ENCODE measurements at places on chromosomes 16 and 17.

DNA sequence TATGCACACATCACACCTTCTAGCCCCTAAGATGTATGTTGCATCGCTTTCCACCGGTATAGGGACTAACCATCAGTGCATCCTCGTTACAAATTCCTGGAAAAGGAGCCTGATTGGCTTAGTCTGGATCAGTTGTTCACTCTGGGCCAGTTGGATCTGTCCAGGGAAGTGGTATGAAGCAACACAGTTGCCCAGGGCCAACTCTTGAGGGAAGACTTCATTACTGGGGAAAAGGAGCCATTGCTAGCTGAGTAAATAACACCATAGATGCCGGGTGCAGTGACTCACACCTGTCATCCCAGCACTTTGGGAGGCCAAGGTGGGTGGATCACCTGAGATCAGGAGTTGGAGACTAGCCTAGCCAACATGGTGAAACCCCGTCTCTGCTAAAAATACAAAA, 275.2 kb upstream of the RBFOX1 start:
- no peak for DNase-seq

GRCh38 chr17:9266031-9266680, 244.8 kb downstream of the NTN1 start:
- DNase-seq: no peak

DNA sequence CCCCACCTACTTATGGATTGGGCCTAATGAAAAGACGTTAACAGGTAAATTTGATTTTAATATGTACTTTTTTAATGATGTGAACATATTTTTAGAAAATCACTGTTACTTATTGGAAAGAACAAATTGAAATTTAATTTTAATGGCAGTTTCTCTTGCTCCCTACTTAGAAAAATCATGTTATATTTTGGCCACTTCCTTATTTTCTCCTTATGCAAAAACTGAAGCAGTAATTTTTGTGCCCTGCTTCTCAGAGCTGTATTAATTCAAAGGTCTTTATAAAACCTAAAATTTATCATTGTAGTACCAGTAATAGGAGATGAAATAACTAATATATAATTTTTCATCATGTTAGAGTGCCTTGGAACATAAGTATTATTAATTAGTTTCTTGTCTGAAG, 2.8 kb downstream of the ZPBP2 start:
- no peak for DNase-seq

DNA sequence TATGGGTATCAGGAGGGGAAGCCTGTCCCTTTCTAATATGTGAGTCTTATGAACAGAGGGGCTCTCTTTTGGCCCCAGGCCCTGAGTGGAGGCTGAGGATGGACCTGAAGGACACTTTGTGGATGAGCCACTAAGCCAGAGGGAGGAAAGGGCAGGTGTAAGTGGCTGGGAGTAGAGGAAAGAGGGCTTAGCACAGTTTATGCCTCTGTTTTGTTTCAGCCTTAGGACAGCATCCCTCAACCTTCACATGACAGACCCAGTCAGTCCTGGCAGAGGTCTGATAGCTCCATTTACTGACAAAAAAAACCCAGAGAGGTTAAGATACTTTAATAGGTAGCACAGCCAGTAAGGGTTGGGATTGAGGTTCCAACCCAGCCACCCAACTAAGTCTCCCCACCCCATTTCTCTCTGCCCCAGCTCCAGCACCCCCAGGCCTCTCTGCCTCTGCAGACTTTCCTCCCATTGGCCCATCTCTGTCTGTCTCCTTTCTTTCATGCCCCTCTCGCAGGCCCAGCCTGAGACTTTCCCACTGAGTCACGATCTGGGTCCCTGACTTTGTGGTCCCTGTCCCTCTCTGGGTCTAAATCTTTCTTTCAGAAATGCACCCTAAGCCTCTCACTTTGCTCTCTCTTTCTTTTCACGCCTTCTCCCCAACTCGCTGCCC, 4.7 kb upstream of the TBX21 start:
- no peak for DNase-seq

DNA sequence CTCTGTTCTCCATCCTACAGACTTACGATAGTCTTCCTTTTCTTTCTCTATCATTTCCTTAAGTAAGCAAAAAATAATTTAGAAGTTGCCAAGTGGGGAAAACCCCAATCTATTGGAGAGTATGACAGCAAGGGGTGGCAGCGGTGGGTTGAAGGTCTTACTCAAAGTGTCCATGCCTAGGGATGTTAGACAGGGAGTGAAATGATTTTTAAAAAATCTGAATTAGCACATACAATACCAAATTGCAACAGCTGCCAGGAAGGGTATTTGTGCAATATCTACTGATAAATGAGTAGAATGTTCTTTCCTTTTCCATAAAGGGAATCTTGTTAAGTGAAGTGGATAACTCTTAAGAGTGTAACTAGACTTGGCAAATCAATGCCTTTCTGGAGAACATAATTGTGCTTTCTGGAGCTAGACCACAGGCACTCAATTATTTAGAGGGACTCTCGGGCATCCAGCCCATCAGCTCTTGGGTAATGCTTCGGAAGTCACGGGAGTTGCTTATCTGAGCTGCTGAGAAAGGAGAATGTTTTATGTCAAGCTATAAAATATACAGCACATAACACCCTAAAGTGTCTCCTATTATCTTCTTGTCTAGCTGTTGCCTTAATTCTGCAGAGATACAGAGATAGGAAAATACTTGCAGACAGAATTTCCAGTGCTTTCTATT, 151.5 kb downstream of the KCNJ2 start:
- no peak for DNase-seq

- DNase-seq: no peak
Measured at GRCh38 chr16:80277182-80277581, 263.6 kb upstream of the DYNLRB2 start.

DNA sequence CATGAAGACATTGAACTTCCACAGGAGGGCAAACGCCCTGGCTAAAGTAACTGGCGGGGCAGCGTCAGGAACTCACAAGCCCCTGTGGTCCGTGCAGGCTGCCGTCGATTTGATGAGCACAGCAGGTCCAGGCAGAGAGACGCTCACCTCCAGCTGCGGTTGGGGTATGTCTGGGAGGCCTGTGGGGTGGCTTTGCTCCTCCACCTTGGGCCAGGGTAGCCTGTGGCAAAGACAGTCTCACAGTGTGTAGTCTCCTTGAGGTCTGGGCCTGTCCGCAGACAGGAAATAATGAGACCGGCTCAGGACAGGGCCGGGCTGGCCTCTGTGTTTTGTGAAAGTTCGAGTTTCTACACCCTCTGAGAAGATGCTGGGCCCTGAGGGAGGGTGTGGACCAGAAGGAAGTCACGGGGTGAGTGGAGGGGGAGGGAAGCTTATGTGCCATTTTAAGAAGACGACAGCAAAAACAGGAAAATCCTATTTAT, 103.3 kb downstream of the METRNL start:
- DNase-seq: no peak

- DNase-seq: no peak
Measured at GRCh38 chr17:31286587-31286986, 10.5 kb downstream of the OMG start.

DNA sequence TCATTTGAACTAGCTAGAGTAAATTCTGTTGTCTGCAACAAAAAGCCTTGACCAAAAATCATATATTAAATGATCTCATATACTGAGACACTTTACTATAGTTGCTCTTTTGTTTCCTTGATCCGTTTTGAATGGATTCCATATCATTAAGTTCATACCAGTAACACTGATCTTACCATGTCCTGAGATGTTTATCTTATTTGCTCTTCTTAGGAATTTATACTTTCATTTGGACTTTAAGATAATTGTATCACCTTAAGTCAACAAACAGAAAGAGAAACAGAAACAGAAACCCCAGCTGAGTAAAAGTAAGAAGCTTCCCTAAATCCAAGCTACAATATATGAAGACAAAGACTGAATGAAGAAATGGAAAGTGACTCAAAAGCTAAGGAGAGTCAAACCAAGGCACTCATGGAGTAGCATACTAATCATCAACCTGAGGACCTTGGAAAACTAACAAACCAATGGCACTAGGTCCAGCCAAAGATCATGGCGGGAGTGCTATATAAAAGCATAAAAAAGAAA, 106.5 kb upstream of the COX10 start:
- no peak for DNase-seq

DNA sequence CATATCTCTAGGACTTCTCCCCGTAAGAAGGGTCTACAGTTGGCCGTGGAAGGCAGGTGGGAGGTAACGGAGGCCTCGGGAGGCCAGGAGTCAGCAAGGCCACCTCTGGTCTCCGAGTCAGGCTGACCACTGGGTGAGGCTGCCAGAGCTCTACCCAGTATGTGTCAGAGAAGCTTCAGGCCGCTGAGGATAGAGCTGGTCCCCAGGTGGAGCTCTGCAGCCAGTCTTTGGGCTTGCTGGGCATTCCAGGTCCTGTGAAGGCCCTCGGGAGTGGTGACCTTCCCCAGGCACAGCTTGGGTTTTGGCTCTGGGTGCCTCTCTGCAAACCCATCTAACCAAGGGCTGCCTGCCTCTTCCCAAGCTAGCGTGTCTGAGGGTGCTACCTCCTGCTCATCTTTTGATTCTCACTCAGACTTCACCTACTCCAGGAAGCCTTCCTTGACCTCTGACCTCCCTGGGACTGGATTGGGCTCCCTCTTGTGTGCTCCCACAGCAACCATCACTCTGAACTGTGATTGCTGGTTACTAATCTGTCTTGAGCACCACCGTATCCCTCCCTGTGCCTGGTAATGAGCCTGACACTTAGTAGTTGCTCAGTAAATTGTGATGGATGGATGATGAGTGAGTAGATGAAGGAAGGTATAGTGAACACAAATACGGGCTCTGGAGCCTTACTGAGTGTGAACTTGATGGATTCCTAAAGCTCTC, 22.3 kb downstream of the RHBDL3 start:
- no peak for DNase-seq

DNA sequence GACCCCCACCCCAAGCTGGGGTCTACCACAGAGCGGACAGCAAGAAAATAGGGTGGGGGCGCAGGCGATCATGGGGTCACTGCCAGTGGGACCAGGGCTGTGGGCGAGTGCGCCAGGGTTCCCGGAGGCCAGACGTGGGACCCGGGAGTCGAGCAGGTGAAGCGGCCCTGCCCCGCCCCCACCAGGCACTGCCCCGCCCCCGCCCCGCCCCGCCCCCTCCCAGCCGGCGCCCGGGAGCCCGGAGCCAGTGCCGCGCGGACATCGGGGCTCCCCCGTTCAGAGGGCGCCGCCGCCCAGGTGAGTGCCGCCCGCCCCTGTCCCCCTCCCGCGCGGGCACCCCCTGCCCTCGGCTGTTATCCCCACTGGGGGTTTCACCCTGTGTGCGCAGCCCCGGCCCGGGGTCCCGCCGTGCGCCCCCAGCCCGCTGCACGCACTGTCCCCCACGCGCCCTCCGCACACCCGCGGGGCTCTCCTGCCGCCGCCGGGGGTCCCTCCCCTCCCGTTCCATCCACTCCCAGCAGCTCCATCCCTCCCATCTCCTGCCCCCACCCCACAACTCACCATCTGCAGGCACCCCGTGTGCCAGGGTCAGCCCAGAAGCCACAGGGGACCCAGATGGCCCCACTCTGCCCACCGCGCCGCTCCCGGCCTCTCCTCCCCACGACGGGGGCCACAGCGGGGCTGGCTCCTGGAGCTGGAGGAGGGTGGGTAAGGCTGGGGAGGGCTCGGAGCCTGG, at the start of gene SSTR5:
SSTR5 (plus strand) TSS at position 222 of the 736 bp plus-strand sequence. CDS start 6,122 bp downstream, outside the sequence.
- DNase-seq: no peak

DNA sequence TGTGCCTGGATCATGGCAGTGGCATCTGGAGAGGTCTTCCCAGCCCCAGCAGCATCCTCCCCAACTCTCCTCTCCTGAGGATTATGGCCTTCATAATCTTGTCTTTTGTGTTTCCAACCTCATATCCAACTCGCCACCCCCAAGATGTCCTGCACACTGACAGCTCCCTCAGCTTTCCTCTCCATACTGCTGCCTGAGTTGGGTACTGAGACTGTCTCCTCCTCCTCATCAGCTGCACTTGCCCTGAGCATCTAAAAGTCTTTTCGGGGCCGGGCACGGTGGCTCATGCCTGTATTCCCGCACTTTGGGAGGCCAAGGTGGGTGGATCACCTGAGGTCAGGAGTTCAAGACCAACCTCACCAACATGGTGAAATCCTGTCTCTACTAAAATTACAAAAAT, 2.0 kb downstream of the CD300LB start:
- DNase-seq: no peak

DNA sequence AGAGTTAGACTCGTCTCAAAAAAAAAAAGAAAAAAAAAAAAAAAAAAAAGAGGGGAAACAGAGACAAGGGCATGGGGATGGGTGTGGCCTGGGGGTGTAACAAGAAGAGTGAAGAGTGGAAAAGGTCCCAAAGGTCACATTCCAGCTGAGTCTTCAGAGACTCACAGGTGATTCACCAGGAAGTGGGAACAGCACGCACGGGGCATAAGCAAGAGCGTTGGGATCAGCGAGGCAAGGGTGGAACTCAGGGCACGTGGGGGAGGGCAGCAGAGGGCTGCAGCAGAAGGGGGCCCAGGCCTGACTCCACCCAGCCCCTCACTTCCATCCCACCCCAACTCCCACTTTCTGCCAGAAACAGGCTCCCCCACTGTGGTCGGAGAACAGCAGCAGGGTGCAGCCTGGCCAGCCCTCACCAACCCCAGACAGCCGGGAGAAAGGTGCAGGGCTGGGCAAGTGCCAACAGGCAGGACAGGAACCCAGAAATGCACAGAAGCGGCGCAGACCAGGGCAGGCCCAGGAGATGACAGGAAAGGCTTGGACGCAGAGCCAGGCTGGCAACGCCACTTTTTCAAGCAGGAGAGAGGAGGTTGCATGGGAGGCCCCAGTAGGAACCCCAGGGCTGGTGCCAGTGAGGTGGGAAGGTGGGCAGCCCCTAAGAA, 3.3 kb downstream of the MEAK7 start:
- DNase-seq: no peak
